ENCODE measurements at places on chromosomes 1 and 21.

DNA sequence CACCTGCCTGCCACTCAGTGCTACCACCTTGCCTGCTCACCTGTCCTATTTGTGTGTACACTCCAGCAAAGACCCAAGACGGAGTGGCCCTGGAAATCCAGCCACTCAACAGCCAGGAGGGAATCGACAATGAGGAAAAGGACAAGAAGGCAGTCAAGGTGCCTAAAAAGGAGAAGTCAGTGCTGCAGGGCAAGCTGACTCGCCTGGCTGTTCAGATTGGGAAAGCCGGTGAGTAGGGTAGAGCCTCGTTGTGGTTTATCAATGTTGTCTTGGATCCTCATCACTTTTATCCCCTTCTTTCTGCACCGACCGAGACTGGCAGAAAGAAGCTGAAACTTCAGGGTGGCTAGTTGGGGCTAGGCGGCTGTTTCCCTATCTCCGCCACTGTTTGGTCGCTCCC, 61.4 kb upstream of the LAX1 start:
- no peak for DNase-seq

DNA sequence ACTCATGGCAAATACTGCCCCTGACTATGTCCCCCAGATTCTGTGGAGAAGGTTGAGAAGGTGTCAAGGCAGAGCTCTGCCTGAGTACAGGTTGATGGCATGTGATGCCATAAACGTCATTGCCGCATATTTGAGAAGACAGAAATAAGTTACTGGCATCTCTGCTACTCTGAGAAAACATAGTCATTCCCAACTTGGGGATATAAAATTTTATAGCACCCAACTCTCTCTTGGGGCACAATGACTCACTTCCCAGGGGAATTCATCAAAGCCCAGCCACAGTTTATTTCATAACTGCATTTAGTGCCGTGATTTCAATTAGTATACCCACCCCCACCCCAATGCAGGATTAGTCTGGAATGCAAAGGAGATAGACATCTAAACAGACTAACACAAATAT, 101.9 kb upstream of the TNR start:
- DNase-seq: no peak

GRCh38 chr1:7549277-7550161, 221.6 kb upstream of the VAMP3 start:
- no peak for DNase-seq

- no peak for DNase-seq
Measured at GRCh38 chr1:152774875-152775274, at the start of gene LCE1F. TSS of gene LCE1F (plus strand) at chr1:152775140. CDS start at chr1:152776372, 1,232 bp downstream.

DNA sequence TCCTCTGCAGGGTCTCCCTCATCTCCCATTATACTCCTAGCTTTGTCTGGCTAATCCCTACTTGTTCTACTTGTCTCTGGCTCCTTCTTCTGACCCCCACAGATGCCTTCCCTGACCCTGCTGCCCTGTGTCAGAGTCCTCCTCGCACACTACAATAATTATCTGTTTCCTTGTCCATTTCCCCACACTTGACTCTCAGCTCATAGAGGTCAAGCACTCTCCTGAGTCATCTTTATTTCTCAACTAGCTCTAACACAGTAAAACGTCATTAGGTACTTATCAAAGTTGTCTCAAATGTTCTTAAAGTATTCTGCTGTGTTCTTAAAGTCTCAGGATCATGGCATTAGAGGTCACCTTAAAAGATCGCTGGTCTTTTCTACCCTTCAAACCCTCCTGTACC, 47.1 kb downstream of the C8A start:
- DNase-seq: no peak

DNA sequence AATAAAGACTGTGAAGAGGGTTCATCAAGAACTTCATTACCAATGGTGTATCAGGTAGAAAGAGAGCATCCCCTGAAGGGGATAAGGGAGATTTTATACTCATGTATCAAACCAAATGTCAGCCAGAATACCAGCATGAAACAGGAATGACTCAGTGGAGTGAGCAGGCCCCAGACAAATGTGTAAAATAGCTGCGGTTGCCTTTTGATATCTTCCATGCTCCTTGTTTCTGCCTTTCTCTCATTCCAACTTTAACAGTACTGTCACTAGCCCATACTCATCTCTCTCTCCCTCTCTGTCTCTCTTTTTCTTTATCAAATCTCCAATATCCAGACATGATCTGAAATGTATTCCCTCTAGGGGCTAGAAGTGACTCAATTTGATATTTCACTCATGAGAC, 47.8 kb downstream of the GPR88 start:
- DNase-seq: no peak

DNA sequence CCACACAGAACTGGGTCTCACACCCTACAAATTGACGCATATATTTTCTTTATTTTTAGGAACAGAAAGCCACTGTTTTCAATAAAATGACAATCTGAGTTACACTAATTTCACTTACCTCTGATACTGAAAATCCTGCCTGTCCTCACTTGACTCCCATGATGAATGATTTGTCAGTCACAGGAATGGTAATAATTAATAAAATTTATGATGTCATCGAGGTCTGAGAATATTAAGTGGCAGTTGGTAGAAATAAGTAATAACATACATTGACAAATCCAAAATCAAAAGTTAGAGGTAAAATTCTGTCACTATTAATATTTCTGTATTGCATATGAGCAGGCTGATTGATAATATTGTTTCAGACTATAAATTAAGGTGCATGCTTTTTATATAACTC, 418.7 kb upstream of the RGS18 start:
- no peak for DNase-seq

DNA sequence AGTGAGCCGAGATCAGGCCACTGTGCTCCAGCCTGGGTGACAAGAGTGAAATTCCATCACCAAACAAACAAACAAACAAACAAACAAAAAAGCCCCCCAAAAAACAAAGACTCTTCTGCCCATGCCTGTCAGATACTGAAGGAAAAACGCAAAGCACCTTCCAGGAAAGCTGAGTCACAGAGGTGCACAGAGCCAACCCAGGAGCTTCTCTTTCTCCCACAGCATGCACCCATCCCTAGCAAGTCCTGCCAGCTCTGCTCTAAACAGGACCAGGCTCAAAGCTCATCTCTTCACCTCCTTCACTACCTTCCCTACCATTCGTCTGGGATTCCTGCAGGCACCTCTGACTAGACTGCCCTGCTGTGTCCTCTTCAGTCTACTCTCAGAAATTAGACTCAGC, 46.5 kb downstream of the ETS2 start:
- no peak for DNase-seq

DNA sequence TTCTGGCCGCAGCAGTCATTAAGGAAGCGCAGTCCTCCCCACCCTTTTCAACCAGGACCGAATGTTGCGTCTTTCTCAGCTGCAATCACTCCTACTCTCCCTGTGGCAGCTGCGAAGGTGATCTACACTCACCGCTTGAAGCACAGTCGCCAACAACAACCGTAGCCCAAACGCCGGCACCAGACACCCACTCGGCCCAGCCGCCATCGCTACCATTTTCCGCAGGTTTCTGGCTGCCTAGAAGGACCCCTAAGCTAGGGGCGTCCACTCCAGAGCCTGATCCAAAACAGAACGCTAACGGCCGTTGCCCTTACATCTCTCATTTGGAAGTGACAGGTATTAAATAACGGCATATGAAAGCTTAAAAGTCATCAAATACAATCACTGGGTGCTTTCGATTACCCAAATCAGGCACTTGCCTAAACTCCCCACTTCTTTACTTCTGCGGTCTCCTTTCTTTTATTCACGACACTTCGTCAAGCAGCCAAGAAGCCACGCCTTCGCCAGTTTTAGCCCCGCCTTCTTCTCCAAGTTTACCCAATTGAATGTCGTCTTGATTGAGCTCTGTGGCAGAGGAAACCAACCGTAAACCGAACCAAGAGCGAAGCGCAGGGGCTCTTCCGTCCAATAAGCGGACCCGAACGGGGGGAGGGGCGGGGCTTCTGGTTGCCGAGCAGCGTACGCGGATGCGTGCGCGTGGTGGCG, at the start of gene SELENOF:
SELENOF (minus strand) TSS at position 231 of the 705 bp plus-strand sequence; CDS start at position 216, 15 bp downstream.
- peak; percentile 100 for DNase-seq

- peak; percentile 58 for DNase-seq
Measured at GRCh38 chr1:234970731-234971476, 157.7 kb downstream of the TOMM20 start.

DNA sequence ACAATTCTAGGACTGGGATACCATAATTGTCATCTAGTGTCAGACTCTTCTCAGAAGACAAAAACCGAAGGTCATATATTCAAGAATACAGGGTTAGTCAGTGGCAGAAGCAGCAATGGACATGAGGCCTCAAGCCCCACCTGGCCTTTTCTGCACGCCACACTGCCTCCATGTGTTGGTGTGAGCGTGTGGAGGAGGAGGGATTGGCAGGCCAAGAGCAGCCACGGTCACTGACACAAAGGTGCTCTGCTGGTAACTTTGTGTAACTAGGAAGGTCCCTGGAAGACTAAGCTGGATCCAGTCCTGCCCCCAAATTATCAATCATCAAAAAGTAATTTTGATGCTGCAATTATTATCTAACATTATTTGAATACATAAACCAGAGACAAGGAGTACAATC, 34.9 kb downstream of the HSF2BP start:
- no peak for DNase-seq

- DNase-seq: no peak
Measured at GRCh38 chr1:179380299-179380698, 14.5 kb downstream of the AXDND1 start.

GRCh38 chr1:107058245-107059032, 2.0 kb downstream of the PRMT6 start:
- no peak for DNase-seq

DNA sequence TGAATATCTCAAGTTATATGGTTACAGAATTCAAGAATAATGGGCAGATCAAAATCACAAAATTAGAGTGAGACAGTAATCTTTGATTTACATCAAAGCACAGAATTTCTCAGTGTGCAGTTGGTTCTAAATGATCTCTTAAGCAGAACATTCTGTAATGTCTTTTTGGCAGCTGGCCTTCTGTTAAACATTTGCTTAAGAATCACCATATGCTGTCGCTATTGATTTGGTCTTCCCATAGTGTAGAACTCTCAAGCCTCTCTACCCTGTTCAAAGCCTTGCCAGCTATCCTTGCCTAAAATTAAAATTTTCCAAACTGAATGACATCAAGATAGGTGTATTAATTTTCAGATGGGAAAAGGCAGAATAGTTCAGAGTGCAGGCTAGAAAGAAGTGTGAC, 38.9 kb upstream of the ERO1B start:
- DNase-seq: no peak

DNA sequence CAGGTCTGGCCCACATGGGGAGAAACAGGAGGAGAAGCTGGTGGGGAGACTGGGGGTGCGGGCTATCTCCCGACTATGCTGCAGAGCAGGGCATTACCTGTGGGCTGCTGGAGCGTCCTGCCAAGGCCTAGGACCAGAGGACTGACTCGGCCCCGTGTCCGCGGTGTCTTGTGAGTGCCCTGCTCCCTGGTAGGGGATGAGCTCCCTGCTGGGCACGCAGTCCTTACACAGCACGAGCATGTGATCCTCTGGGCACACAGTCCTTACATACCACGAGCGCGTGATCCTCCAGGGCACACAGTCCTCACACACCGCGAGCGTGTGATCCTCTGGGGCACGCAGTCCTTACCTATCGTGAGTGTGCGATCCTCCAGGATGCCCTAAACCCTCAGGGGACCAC, 31.8 kb upstream of the CSF3R start:
- DNase-seq: no peak

DNA sequence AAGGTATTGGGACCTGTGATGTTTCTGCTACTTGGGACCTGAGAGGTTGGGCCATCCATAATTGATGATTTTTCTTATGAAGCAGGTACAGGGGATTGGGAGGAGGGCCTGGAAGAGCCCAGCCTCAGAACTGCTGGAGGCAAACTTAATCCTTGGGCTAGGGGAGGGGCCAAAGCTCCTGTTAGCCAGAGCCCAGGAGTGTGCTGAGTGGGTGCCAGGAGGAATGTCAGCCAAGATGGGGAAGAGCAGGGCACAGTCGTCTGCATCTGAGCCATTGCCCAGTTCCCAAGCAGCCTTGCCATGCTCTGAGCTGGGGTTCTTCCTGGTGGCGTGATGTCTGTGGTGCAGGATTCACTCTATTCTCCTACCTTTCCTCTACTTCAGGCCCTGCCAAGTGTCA, 5.8 kb downstream of the MAPKAPK2 start:
- no peak for DNase-seq

DNA sequence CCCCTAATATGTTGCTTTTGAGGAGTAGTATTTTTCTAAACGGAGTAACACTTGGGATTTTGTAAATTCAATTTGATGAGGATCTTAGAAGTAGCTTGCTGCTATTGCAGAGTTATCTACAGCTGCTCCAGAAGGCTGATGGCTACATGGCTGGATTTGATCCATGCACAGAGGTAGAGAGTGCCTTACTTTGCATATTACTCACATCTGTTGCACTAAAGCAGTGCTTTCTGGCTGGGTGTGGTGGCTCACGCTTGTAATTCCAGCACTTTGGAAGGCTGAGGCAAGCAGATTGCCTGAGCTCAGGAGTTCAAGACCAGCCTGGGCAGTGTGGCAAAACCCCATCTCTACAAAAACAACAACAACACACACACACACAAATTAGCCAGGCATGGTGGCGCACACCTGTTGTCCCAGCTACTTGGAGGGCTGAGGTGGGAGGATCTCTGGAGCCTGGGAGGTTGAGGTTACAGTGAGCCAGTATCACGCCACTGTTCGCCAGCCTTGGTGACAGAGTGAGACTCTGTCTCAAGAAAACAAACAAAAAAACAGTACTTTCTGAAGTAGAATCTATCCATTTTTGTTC, 24.6 kb downstream of the RALGPS2 start:
- no peak for DNase-seq

DNA sequence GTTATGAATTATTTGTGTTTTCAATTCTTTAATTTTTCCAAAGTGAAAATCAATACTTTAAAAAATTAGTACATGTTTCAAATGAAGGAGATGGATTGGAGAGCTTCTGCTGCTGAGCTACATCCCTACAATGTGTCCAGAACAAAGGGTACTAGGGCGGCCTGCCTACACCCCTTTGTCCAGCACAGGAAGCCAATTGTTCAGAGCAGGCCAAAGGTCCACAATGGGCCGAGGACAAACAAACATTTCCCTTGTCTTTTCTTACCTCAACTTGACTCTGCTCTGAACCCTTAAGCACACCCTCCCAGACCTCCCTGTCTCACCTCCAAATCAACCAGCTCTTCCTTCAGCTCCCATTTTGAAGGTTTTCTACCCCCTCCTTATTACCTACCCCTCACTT, 39.4 kb upstream of the CAMK1G start:
- DNase-seq: no peak

- DNase-seq: no peak
Measured at GRCh38 chr1:176244851-176245250, 37.8 kb upstream of the COP1 start.

All from hippocampal formation (tissue), 2 donors.